ENCODE measurements at places on chromosomes 11 and 22.

- no peak for DNase-seq
These were observed 44.5 kb downstream of the TRAF6 start for GRCh38 chr11:36465449-36466163.

DNA sequence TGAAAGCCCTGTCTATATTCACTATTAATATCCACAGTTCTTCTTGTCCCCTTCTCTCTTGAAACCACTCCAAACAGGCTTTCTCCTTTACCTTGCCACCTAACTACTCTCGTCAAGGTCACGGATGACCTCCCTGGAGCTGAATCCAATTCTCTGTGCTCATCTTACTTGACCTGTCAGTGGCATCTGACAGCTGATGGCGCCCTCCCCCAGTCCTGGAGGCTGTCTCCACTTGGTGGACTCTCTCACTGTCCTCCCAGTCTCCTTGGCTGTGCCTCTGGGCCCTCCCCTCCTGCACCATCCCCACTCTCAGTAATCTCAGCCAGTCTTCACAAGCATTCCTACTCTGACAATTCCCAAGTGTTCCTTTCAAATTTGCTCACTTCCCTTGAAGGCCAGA lies 8.7 kb downstream of the TNKS1BP1 start:
- DNase-seq, result no peak

GRCh38 chr11:65482306-65482850 lies 16.5 kb upstream of the MALAT1 start:
- no peak for DNase-seq

GRCh38 chr22:45617948-45618347 lies 53.7 kb upstream of the ATXN10 start:
- DNase-seq, result no peak

DNA sequence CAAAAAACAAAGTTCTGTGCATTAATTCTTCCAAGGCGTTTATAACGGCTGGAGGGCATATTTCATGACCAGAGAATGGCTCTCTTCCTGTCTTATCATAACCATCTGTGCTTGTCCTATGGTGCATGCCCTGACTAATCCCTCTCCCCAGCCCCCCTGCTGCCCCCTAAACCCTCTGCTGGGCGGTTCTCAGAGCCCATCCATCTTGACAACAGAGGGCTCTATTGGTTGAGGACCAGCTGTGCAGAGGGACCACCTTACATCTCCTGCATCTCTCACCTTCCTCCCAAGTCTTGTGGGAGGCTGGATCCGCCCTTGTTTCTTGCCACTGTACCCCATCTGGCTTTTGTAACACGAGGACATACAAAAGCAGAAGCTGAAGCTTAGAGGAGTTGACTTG lies 282.1 kb downstream of the MIAT start:
- DNase-seq, result no peak
